ENCODE measurements at places on chromosomes 7 and 10.
A peak's percentile ranks its signal among the peaks of the same experiment; 100 is the strongest.

DNA sequence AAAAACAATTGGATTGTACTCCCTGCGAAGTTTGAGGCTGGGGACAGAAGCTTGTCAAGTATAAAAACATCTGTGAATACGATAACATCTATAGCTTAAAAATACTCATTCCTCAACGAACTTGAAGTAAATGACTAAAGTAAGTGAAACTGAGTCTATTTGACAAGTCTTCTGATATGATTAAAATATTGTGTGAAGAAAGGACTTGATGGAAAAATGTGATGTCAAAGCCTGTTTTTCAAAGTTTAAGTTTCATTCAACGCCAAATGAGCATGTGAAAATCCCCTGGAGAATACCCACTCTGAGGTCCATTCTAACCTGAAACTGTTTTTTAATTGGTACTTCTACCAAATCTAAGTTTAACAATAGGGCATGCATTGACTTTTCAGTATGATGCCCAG is 122.3 kb upstream of the MDFIC start:
- peak; percentile 16 for DNase-seq

DNA sequence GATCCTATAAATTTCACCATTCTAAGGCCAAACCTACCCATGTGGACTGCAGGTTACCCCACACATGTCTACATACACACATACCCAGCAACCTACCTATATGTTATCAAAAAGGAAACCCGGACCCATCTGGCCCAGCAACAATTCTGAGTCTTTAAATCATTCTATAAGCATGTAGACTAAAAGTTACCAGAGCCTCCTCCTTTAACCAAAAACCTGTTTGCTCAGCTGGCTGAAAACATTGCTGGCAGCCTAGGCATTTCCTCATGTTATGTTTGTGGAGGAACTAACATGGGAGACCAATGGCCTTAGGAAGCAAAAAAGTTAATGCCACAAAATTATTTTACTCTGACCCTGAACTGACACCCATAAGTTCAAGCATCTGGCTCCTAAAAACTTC is 5.3 kb upstream of the ADCK2 start:
- DNase-seq = no peak

GRCh38 chr10:1411956-1412355 is 325.4 kb downstream of the ADARB2 start:
- no peak for DNase-seq

DNA sequence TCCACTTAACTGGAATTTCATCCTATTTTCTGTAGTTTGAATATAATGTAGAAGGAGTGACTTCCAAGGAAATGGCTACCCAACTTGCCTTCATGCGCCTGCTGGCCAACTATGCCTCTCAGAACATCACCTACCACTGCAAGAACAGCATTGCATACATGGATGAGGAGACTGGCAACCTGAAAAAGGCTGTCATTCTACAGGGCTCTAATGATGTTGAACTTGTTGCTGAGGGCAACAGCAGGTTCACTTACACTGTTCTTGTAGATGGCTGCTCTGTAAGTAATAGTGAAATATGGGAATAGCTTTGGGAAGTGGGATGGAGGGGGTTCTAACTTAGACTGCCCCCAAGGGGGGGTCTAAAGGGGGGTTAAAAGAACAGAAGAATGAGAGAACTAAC is 34.5 kb downstream of the COL1A2 start:
- DNase-seq = no peak

DNA sequence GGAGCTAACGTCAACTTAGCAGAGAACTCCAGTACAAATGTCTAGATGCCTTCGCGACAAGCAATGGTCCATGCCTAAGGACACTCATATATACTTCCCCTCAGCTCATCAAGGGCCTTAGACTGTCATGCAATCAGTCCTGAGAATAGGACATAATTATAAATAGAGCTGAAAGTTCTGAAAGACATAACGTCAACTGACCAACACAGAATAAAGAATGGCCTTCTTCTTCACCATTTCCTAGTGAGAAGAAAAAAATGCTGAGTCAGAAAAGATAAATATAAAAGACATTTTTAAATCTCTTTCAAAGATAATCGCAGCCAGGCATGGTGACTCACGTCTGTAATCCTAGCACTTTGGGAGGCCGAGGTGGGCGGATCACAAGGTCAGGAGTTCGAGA is 83.2 kb downstream of the ARMH3 start:
- DNase-seq = no peak

- DNase-seq = no peak
These were observed 270.1 kb downstream of the AGMO start for GRCh38 chr7:15291699-15292098.

GRCh38 chr10:48604991-48605508 is at the start of gene ARHGAP22:
TSS of gene ARHGAP22 (minus strand) at chr10:48605073. CDS start at chr10:48604796, 277 bp downstream.
- no peak for DNase-seq

DNA sequence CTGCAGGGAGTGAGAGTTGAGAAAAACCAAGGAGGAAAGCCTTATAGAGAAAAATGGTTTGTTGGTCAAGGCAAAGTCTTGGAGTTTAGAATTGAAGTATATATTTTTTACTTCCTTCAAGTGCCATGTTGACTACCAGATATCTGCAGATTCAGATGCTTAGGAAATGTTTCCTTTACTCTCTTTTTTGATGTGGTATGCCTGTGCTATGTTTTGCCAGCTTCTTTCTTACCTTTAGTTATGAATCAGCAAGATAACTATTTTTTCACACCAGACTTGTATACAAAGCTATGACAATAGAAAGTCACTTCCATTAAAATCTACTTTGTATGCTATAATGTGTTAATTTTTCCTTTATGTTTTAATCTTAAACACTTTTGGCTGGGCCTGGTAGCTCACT is 3.6 kb downstream of the R3HCC1L start:
- DNase-seq = no peak

DNA sequence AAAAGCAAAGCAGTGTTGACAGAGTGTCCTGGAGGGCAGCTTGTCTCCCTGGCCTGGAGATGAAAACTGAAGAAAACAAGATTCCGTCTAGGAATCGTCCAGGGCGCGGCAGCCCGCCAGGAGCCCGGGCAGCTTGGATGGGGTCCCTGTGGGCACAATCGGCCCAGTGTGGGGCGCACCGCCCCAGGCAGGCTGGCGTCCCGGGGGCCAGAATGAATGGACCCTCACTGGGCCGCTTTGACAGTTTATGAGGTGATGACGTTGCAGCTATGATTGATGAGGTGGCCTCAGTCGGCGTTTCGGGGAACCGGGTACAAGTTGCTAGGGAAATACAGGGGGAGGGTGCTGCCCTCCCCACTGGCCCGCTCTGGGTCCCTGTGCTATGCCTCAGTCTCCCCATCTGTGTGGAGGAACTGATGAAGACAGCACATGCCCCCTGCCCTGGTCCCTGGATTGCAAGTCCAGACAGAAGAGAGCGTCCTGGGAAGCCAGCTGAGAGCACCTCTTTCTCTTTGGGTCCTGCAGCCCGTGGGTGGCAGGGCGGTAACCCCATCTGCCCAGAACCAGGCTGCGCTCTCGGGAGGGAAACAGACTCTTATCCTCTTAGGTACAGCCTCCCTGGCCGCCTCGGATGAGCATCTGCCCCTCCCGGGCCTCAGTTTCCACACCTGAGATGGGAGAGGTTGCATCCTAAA is 131.3 kb downstream of the LHPP start:
- no peak for DNase-seq

- DNase-seq = no peak
These were observed 175.8 kb upstream of the SORCS1 start for GRCh38 chr10:107340326-107340725.

- DNase-seq = no peak
These were observed 44.3 kb downstream of the PLCE1 start for GRCh38 chr10:94038024-94038423.

- no peak for DNase-seq
These were observed 72.7 kb downstream of the LHPP start for GRCh38 chr10:124534231-124534798.

- DNase-seq = peak; percentile 56
These were observed 24.6 kb upstream of the ITGA8 start for GRCh38 chr10:15744217-15744865.

DNA sequence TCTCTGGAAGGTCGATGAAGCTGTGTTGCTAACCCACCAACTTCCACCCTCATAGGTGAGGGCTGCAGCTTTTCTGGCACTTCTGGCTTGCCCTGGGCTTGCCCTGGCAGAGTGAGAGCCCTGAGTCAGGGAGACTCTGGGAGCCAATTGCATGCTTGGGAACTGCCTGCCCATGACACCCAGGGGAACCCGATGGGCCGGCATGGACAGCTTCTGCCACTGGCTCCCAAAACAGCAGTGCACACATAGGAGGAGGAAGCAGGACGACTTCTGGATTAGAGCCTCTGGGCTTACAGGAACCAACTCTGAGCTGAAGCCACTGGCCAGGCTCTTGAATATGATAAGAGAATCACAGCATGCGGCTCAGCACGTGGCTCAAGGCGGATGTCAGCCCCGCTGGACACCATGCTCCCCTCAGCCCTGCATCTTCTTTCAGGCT is 135.2 kb upstream of the UNC5B start:
- peak; percentile 29 for DNase-seq

DNA sequence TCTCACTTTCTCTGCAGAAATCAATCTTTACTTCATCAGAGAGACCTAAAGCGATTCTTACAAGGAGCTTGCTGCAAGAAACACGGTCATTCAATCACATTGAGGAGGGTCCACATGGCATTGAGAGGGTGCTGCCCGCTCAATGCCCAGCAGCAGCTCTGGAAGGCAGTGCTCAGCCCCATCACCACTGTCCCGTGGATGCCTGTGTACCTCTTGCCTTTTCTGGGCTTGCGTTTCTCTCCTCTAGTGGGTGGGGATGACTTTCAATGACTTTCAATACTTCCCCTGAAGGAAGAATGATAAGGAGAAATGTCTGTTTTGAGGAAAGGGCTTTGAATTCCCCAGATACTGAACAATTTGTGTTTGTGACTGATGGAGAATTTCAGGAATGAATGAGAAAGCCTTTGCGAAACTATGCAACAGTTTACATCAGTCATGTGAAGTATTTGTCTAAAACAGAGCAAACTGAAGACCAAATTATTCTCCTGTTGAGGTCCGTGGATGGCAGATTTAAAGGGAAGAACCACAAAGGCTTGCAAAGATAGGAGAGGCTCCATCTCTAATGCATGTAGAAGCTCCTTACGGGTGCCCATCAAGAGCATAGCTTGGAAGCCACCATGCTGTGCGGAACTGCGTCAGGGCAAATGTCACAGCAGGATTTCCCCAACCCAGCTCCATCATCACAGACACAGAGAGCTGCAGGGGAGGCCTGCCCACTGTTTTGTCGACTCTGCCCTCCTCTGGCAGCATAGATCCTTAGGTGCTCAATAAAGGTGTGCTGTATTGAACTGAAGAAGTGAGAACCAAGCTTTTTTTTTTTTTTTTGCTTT is 6.6 kb upstream of the ZNF22 start:
- no peak for DNase-seq

DNA sequence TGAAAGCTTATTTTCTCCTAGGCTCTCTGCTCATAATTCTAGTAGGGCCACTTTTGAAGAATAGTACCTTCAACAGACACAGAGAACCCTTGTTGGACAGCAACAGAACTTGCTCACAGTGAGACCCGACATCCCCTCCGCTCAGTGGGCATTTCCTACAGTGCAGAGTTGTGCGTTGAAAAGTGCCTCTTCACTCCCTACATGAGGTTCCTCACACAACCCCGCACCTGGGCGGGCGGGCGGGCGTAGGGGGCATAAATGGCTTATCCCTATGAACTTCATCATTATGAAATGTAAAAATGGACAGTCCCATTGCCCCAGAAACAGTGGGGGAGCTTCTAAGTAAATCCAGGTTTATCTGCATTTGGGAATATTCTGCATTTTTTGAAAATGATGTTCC is 174.9 kb downstream of the MGMT start:
- DNase-seq = no peak

DNA sequence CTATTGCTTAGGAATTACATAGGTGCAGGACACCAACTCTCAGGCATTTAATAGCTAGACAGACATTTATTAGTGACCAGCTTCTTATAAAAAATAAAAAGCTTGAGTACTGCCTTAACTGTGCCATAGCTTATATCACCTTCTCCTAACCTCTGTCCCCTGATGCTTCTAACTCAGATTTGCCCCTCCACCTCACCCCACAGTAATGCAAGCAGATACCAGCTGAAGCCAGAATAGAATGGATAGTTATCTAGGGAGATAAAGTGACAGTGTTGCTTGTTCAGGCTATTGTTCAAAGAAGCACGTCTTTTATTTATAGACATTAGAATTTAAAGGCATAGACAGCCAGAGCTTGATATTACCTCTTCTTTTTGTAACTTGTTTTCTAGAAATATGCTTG is 99.6 kb upstream of the GLCCI1 start:
- peak; percentile 3 for DNase-seq

DNA sequence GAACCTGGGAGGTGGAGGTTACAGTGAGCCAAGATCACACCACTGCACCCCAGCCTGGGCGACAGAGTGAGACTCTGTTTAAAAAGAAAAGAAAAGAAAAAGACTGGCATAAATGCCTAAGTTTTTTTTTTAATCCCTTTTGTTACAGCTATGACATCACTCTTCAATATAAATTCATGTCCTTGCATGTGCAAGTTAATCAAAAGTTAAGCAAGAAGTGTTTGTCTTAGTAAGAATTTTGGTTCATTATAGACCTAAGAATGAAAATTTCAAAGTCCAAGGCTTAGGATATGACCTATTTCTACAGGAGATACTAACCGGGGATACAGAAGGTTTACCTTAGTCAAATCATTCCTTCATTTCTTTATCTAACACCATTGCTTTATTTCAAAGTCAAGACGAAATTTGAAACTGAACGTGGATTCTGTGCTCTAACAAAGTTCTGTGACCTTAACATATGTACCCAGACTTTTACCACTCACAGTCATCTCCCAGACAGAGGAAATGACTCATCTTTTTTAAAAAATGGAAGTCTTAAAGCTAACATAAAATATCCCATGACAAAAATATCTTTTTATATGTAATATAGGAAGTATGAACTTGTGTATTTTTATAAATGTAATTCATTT is 29.3 kb upstream of the ITGB8 start:
- no peak for DNase-seq

- DNase-seq = no peak
These were observed 60.9 kb upstream of the CAMK2B start for GRCh38 chr7:44386139-44386913.
